ENCODE measurements at places on chromosomes 7 and 10. TPM values are rescaled to one million over a fixed set of nuclear protein-coding genes. Genes with fewer than 3 reads are reported as not detected.

DNA sequence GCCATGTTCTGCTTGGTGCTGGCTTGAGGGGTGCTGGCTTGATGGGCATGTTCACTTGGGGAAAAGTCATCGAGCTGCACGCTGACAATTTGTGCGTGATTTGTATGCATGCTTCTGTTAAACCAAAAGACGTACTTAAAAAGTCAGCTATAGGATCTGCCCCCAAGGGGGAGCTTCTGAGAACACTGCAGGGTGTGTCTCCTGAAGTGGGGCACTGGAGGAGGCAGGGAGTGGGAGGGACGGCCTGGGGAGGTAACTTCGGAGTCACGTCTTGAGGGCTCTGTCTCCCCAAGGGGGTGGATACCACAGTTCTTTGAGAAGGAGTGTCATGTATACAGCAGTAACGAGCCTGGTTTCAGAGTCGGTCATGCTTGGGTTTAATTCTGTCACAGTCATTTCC, 406.5 kb downstream of the PLXNA4 start:
- no peak for DNase-seq

DNA sequence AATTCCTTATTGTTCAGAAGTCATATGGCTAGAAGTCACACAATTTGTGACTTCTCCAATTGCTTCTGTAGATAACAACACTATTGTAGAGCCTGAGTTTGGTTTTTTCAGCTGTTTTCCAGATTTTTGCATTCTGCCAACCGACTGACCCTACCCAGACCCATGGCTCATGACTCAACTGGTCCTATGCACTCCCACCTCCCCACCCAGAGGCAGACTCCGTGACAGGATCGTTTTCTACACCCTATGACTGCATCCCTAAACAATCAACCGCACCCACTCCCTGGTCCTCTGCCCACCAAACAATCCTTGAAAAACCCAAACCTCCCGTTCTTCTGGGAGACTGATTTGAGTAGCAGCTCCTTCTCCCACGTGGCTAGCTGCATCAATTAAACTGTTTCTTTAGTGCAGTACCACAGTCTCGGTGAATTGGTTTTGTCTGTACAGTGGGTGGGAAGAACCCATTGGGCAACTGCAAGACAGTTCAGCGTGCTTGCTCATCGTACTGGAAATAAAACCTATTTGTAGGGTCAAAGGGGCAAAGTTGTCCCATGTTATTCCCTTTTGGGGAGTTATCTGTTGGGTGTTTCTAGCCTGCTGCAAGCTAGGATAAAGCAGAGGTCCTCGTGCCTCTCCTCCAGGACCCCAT, 150.3 kb upstream of the FAM20C start:
- no peak for DNase-seq

FAM237B gene
- total RNA-seq, result not detected

DNA sequence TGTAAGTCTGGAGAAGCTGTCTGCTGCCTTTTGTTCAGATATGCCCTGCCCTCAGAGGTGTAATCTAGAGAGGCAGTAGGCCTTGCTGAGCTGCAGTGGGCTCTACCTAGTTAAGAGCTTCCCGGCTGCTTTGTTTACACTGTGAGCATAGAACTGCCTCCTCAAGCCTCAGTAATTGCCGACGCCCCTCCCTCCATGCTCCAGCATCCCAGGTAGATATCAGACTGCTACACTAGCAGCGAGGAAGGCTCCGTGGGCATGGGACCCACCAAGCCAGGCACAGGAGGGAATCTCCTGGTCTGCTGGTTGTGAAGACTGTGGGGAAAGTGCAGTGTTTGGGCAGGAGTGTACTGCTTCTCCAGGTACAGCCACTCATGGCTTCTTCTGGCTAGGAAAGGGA, 26.4 kb upstream of the CXCL12 start:
- no peak for DNase-seq

GRCh38 chr10:48898426-48898825, 41.2 kb downstream of the LRRC18 start:
- DNase-seq, result no peak

- DNase-seq, result no peak
These were observed 155.7 kb downstream of the CUX1 start for GRCh38 chr7:101973130-101973529.

DNA sequence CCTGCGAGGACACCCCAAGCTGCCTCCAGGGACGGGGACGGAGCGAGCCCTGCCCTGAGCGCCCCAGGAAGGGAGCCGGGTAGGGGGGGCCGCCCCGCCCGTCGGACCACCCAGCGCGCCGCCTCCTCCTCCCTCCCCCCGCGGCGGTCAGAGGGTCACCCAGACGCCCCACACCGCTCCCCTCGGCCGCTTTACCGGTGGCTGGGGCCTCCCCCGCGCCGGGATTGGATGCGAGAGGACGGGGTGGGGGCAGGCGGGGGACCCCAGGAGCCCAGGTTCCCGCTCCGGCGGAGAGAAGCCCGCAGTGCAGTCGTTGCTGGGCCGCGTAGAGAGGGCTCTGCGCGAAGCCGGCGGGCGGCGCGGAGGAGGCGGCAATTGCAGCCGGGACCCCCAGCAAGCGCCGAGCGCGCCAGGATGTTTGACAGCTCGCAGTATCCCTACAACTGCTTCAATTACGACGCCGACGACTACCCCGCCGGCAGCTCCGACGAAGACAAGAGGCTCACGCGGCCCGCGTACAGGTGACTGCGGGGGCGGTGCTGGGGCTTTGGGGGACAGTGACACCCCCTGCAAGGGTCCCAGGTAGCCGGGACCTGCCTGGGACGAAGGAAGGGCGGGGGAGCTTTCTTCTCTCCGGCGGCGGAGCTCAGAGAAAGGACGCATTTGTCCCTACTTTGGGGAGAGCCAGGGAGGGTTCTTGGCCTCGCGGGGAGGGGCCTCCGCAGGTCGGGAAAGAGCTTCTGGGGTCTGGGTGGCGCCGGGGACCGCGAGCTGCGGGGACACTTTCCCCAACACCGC, at the start of gene FOXL3:
FOXL3 (plus strand) TSS at position 415 of the 798 bp plus-strand sequence; CDS start at position 415, 0 bp downstream.
- no peak for DNase-seq

GRCh38 chr10:114282526-114282925, 43.5 kb downstream of the VWA2 start:
- DNase-seq, result peak; percentile 4

ERVW-1 gene
- not detected for total RNA-seq

MYOZ1 gene
- not detected for total RNA-seq

GRCh38 chr7:139720705-139721231, 57.0 kb downstream of the HIPK2 start:
- no peak for DNase-seq

- DNase-seq, result no peak
These were observed 113.0 kb downstream of the PDE1C start for GRCh38 chr7:31957090-31957720.

FBXL13 gene
- total RNA-seq, result 5.6 TPM

DNA sequence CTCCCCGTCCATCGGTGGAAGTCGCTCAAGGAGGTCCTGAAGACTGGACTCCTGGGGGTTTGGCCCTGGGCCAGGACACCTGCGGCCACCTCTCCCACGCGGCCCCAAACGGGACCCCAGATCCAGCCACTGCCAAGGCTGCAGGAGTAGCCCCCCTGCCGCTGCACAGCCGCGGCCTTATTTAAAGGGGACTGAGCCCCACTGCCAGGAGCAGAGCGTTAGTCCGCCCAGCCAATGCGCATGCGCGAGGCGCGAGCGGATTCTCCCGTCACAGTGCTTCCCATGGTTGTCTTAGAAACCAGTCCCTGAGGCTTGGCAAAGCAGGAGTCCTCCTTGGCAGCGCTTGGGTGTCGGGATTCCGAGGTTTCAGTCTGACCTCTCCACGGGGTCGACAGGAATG, 320.0 kb downstream of the ZNF716 start:
- no peak for DNase-seq

STEAP1B gene
- total RNA-seq, result 1.3 TPM

TSPAN33 gene
- 12.5 TPM for total RNA-seq

GPR15LG gene
- total RNA-seq, result not detected

DNA sequence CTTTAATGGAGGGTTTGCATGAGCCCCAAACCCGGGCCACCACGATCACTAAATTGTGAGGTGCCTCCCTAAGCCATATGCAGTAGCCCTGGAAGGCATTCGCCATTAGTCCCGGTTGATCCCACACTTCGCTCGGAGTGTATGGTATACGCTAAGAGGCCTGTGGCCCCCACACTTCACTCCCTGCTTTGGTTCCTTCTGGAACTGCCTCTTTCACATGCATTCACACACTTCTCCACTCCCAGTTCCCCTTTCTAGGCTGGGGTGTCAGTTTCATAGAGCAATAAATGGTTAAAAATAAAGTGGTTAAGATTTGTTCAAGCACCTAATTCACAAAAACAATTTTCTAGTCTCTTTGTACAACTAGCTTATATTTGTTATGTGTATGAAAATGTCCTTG, 212.1 kb upstream of the KCND2 start:
- no peak for DNase-seq

- no peak for DNase-seq
These were observed 53.2 kb downstream of the A1CF start for GRCh38 chr10:50832171-50832751.

DNA sequence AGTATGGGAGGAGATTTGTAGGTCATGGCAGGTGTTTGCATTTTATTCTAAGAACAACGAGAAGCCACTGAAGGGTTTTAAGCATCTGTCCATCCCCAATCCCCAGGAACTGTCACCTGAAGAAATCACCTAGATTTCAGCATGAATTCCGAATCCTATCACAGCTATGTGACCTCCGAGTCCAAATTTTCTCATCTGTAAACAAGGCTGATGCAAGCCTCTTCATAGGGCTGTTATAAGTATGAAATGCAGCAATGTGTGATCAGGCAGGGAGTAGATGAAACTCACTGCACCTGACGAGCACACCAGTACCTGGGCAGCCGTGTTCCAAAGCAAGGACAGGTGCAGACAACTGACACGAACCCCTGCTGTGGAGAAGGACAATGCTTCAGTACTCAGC, 14.0 kb downstream of the HABP2 start:
- no peak for DNase-seq

SHTN1 gene
- total RNA-seq, result 24.7 TPM

ACTL6B gene
- not detected for total RNA-seq

EGR2 gene
- 4.2 TPM for total RNA-seq

- no peak for DNase-seq
These were observed 196.7 kb downstream of the SEMA3E start for GRCh38 chr7:83452256-83452655.

NAT16 gene
- total RNA-seq, result 0.26 TPM

IL2RA gene
- total RNA-seq, result 0.52 TPM

- no peak for DNase-seq
These were observed 122.1 kb downstream of the HIP1 start for GRCh38 chr7:75616421-75617167.

NEBL gene
- 18.5 TPM for total RNA-seq

- DNase-seq, result no peak
These were observed 135.7 kb upstream of the MGMT start for GRCh38 chr10:129331207-129331838.

- DNase-seq, result no peak
These were observed 82.9 kb upstream of the OGDHL start for GRCh38 chr10:49844775-49845595.

GRCh38 chr7:52463341-52463740, 572.1 kb upstream of the POM121L12 start:
- no peak for DNase-seq

DNA sequence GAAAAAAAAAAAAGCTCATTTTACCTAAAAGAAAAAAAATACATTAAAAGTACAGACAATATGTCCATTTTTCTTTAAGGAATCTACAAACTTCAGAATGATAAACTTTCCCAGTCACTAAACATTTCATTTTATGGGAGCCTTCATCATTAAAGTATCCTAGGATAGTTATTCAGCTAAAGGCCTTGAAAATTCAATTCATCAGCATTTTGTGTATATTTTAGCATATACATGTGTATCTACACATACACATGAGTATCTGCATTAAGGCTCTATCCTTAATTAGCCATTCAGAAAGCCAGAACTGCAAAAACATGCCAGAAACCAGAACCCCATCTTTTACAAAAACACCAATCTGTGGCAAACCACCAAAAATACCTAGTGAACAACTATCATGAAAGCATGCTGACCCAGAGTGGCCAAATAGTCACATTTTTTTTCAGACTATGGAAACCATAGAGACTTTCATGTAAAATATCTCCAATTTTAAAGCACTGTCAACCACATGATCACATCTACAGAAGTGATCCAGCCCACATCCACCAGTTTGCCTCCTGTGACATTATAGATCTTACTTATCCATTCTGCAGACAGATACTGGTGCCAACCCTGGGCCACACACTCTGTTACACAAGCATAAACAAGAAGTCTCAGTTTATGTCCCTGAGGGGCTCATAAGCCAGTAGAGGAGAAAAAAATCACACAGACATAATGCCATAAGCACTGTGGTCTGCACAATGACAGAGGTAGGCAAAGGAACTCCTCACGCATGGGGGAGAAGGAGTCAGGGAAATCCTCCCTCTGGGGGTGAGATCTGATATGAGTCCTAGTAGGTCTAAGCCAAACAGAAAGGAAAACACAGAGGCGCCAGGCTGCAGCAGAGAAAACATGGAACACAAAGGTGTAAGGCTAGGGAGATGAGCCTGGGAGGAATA, 79.2 kb downstream of the SRPK2 start:
- DNase-seq, result no peak

ANKRD2 gene
- not detected for total RNA-seq

JCAD gene
- 15.3 TPM for total RNA-seq

ATRNL1 gene
- total RNA-seq, result 6.5 TPM

- no peak for DNase-seq
These were observed 47.6 kb downstream of the ABRAXAS2 start for GRCh38 chr10:124849111-124849773.

DNA sequence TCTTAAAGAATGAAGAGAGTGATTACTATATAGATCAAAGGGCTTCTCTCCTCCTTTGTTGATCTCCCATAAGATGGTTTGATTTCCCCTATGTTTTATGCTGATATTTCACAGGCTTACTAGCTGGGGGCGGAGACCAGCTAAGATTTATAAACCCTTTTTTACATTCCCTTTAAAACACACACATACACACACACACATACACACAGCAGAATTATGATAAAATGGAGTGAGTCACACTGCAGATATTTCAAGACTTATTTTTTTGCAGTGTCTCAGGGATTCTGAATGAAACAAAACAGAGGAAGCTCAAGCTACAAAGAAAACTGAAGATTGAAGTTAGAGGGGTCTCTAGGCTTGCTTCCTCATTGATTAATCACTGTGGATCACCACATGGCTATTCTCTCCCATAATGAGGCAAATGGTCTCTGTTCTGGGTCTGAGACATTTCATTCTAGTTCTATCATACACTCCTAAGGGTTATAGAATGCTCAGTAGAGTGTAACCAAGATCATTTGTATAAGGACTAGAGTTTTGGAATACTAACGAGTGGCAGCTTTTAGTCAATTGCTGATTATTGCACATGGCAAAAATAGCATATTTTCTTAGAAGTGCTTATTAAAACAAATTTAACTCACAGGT, 18.6 kb downstream of the INA start:
- DNase-seq, result no peak

TRPV5 gene
- total RNA-seq, result not detected

DNA sequence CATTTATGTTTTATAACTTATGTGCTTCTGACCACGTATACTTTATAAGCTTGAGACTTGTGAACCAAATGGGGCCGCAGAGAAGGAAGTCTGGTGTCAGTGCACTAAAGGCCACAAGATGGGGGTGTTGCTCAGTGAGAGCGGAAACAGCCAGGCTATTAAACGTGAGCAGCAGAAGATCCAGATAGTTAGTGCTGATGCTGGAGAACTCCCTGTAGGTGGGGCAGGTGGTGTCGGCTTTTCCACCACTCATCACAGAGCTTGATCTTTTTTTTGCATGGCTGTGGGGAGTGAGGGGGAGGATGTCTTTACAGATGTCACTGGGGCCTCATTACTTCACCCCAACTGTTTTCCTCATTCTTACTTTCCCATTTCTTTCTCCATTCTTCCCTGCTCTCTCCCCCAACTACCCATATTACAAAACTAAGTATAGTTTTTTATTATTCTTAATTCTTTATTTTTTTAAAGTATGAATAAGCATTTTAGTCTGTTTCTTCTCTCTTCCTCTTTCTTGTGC, 34.7 kb downstream of the ACADSB start:
- peak; percentile 16 for DNase-seq

Measured in body of pancreas (tissue), 4 donors.